ENCODE measurements at places on chromosomes 1 and 21. TPM values are rescaled to one million over a fixed set of nuclear protein-coding genes. Genes with fewer than 3 reads are reported as not detected.

Gene IKBKE
- 7.8 TPM for polyA plus RNA-seq

Gene ITLN1
- 1.2 TPM for polyA plus RNA-seq

Gene EYA3
- 20.2 TPM for polyA plus RNA-seq

Gene GOLT1A
- 8.4 TPM for polyA plus RNA-seq

Gene TNNT2
- polyA plus RNA-seq = 40.9 TPM

Gene DEPDC1
- 10.8 TPM for polyA plus RNA-seq

Gene SPATA17
- polyA plus RNA-seq = 7.9 TPM

Gene XKR8
- polyA plus RNA-seq = 6.6 TPM

Gene KCNN3
- polyA plus RNA-seq = 2.3 TPM

Gene WNT3A
- polyA plus RNA-seq = not detected

Gene GCSAML
- polyA plus RNA-seq = 0.23 TPM

Gene KRTAP10-3
- polyA plus RNA-seq = not detected

Gene IFNLR1
- polyA plus RNA-seq = 2.5 TPM

Gene VAV3
- polyA plus RNA-seq = 6.6 TPM

Gene RRP1B
- polyA plus RNA-seq = 27.1 TPM

Gene TSACC
- polyA plus RNA-seq = 0.99 TPM

Gene COL9A2
- 34.6 TPM for polyA plus RNA-seq

Gene SLAMF8
- 0.78 TPM for polyA plus RNA-seq

Gene GPR3
- 0.80 TPM for polyA plus RNA-seq

Gene ABCD3
- polyA plus RNA-seq = 49.2 TPM

Gene FHAD1
- polyA plus RNA-seq = 3.8 TPM

Gene GBP6
- polyA plus RNA-seq = 0.73 TPM

Gene TLCD4
- polyA plus RNA-seq = 12.3 TPM

Gene CLCA4
- polyA plus RNA-seq = not detected

Gene OR2T11
- polyA plus RNA-seq = not detected

Gene MTARC2
- 75.1 TPM for polyA plus RNA-seq

Gene TAL1
- 8.2 TPM for polyA plus RNA-seq

Gene AMY1A
- polyA plus RNA-seq = not detected

Gene OR2T33
- not detected for polyA plus RNA-seq

Gene CRYAA
- polyA plus RNA-seq = 0.18 TPM

Gene ACTL8
- not detected for polyA plus RNA-seq

Gene MIXL1
- 0.72 TPM for polyA plus RNA-seq

Gene GUCA2A
- 0.28 TPM for polyA plus RNA-seq

Gene GPR161
- polyA plus RNA-seq = 33.0 TPM

Gene SESN2
- polyA plus RNA-seq = 7.9 TPM
